ENCODE measurements at places on chromosomes 7 and 10.

GRCh38 chr7:25260862-25261494, 32.7 kb upstream of the NPVF start:
- no peak for DNase-seq

GRCh38 chr10:48463318-48464003, 141.4 kb downstream of the ARHGAP22 start:
- no peak for DNase-seq

- DNase-seq, result no peak
Measured at GRCh38 chr7:22872096-22872807, 49.6 kb upstream of the TOMM7 start.

- DNase-seq, result no peak
Measured at GRCh38 chr7:127413962-127414361, 21.5 kb upstream of the ZNF800 start.

- no peak for DNase-seq
Measured at GRCh38 chr7:68238204-68238805, 1241.7 kb downstream of the TYW1 start.

DNA sequence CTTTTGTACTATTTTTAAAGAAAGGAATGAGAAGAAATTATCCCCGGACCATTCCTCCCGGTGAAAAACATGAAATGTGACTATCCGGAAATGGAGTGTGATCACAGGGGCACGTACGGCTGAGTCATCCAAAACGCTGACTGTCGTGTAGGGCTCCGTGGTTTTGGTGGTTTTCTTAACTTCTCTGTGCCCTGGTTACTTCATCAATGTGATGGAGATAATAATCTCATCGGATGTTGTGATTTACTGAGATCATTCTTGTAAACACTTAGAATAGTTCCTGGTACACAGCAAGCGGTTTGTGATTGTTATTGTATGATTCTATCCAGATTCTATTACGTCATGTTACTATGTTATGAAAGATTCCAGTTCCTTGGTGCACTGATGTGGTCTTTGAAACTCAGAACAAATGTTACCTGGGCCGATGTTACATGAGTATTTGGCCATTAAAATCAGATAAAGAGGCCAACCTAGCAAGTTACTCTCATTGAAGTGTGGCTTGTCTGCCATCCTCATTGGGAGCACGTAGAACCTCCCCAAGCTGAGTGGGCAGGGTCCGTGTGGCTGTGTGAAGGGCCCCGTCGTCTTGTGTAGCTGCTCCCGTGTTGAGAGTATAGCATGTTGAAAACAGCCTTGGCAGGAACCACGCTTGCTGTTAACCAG, 99.5 kb downstream of the CAMK1D start:
- no peak for DNase-seq

DNA sequence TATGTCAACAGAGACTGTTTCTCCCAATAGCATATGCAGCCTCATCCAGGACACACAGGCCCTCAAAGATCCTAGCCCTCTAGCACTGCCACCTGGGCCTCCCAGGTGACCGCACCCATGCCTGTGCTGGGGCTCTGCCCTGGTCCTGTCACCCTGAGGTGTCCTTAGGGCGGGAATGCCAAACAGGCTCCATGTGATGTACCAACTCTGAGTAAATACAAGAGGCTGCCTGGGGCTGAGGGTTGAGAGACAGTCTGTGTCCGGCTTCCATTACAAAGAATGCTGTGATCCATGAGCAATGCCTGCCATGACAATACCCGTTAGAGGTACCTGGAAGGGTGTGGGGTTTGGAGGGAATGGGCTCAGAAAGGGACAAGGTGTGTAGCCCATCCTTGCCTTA, 83.0 kb upstream of the KAT6B start:
- no peak for DNase-seq

DNA sequence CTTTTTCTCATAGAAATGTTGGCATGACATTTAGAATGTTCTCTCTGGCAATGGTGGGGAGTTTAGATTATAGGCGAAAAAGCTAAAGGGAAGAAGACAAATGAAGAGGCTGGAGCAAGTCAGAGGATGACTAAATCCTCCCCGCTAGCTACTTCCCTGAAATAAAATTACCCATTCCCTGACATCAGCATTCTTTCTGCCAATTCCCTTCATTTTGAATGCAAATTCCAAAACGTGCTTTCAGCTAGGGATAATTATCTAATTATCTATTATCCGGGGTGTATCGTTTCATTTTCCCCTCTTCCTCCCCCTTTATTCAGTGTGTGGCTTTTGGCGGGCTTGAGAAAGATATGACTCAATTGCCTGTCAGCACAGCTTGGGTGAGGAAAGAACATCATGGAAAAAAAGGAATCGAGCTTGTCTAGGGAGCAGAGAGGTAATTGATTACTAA, 672.3 kb downstream of the TNS3 start:
- no peak for DNase-seq

DNA sequence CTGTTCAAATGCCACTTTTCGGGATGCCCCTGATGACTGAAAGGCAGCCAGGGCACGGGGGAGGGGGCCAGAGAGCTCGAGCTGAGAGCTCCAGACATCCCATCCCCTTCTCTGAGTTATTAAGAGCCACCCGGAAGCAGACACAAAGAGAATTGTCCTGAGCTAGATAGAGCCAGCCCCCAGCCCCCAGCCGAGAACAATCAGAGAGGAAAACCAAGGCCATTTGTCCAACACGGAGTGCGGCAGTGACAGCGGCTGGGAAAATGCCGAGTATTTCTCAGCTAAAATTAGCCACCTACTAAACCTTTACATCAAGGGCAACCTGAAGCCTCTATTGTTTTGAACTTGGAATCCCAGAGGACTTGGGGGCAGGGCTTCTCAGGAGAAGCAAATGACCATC, 51.0 kb downstream of the UNC5B start:
- no peak for DNase-seq

DNA sequence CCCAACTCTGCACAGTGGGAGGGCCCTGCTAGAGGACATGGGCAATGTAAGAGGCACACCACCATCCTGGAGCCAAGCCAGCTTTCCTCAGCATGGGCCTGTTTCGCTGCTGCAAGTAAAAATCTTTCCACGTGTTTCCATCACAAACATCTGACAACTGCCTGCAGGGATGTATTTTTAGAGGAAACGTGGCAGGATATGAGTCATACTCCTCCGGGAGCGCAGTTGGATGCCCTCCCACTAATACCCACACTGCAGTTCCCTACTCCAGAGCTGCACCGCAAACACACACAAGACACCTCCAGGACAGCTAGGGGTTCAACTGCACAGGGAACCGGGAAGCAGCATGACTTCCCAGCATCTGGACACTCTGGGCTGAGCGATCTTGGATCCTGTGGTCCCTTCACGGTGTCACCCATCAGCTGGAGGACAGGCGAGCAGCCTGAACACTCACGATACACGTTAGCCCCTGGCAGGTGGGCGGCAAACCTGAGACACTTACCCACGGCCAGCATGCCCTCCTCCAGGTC, 26.1 kb downstream of the PLAC9 start:
- no peak for DNase-seq

DNA sequence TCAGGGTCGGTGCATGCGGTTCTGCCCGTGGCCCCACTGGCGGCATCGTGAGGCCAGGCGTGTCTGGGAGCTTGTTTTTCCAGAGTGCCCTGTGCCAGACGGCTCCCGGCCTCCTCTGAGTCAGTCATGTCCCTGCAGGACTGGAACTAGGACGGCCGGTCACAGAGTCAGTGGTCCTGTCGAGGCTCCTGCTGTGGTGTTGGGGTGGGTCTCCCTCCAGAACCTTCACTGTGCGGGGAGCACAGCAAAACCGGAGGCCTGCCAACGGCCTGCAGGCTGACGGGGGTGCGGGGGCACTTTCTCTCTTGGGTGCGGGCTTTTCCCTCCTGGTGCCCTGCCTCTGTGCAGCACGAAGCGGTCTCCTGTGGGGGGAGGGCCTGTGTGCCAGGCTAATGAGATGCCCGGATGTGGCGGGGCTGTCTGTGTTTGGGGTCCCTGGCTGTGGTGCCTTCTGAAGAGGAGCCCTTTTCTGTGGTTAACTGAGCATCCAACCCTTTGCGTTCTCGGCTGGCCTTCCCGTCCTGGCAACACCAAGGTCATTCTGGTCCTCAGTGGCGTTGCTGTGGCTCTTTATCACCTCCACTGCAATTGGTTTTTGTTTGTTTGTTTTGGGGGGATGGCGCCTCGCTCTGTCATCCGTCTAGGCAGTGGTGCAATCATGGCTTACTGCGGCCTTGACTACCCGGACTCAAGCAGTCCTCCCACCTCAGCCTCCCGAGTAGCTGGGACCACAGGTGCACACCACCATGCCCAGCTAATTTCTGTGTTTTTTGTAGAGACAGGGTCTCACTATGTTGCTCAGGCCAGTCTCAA, 8.0 kb downstream of the GET4 start:
- no peak for DNase-seq

DNA sequence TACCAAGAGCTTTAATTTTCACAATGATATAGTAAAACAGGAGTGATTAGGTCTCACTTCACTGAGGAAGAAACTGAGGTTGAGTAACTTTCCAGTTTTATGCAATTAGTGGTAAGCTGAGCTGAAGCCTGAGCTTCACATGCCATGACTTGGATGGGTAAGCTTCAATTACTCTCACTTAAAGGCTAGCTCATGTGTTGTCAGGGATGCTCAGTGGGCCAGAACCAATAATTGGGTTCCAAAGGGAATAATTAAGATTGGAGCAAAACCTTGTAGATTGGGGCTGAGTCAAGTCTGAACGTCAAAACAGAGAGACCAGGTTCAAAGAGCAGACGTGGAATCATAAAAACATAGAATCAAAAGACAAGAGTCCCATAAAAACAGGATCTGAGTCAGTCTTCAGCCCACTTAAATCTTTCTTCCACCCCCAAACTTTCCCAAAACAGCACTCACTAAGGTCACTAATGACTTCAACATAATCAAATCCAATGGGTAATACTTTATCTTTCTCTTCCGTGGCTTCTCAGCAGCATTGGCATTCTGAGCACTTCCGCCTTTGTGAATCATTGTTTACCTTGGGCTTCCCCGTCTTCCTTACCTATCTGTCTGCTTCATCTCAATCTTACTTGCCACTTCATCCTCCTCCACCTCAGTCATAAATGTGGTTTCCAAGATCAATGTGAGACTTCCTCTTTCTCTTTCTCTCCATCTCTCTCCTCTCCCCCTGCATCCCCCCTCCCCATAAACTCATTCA, 23.0 kb upstream of the EGFR start:
- DNase-seq, result no peak

DNA sequence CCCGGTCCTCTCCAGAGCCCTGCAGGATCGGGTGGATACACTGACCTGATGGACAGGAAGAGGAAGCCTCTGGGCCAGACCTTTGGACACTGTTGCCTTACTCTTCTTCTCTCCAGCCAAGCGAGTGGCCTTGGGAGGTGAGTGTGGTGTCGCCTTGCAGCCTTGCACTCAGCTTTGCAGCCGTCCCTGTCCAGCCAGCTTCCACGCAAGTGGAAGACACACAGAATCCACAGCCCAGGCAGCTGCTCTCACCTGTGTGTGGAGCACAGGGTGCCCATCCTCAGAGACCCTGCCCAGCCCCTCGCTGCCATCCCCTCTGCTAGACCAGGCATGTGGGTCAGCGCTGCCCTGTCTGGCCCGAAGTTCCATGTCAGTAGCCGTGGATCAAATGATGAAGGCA, 239.1 kb downstream of the EBF3 start:
- DNase-seq, result no peak

DNA sequence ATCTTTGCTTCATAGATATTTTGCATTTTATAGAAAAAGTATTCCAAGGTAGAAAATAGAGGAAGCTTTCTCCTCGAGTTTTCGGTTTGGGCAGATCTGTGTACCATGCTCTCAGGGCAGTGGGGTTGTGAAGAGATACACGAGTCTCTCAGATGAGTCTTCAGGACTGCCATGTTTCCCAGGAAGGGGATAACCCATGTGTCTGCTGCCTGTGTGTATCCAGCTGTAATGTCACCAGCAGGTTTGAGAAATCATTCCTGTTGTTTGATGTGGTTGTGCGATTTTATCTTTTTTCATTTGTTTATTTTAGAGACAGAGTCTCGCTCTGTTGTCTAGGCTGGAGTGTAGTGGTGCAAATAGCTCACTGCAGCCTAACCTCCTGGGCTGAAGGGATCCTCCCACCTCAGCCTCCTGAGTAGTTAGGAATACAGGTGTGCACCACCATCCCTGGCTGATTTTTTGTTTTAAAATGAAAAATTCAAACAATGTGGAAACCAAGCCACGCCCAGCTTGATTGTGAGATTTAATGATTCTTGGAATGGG, 48.9 kb downstream of the SNX10 start:
- DNase-seq, result no peak

DNA sequence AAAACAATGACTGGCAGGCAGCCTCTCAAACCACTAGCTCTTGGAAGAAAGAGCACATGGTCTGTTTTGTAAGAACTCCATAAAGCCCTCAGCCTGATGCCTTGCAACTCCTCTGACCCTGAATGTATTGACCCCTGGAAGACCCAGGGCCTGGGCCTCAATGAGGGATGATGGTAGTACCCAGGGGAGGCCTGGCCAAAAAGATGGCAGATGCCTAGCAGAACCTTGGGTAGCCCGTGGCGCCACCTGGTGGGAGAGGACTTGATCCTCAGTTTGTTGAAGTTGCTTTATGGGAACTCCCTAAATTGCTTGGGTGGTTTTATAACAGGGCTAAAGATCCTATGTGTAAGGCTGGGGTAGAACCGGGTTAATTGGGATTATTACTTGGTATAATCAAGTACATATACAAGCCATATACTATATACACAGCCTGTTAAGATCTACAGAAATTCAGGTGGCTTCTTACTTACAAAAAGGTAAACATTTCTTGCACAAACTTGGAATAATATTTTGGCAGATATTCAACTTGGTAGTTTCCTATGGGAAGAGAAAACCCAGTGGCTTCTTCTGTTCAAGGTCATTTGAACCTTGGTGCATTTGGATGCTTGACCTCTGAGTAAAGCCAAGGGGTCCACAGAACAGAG, 95.8 kb upstream of the CACUL1 start:
- no peak for DNase-seq

DNA sequence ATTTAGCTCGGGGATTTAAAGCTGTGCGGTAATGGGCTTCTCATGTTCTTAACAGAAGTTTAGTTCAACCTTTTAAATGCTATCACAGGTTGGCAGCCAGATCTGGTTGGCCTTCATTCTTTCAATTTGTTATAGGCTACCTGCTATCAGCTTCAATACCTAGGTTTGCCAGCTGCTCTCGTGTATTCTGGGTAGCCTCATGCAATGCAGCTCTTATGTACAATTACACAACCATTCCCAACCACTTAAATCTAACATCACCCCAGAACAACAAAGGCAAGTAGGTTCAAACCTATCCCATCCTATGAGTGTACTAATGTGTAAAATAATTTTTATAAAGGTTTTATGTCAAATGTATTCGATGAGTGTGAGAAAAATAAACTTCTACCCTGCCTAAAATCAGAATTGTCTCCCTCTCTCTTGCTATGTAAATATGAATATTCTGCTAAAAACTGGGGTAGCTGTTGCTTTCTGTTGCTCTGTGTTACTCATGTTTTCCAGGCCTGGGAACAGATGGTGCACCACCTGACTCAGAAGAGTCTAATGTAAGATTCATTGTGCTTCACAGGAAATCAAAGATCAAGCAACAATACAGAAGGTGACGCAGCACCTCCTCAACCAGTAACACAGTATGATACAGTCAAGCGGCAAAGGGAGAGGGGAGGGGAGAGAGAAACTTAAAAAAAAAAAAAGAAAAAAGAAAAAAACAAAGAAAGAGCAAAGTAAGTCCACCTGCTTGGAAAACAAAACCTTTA, 188.6 kb downstream of the ETV1 start:
- DNase-seq, result no peak

- DNase-seq, result no peak
Measured at GRCh38 chr10:127283017-127283416, 86.6 kb upstream of the INSYN2A start.

GRCh38 chr7:144834641-144835144, 1.2 kb downstream of the TPK1 start:
- no peak for DNase-seq

Measured in NCI-H187 (cell line).